Bone marrow (tissue), 2 donors: ENCODE measurements at places on chromosomes 3 and 15.

- DNase-seq: no peak
Observed at GRCh38 chr15:99732124-99732750, 1.0 kb downstream of the LYSMD4 start.

- DNase-seq: no peak
Observed at GRCh38 chr3:12869035-12869621, 27.8 kb upstream of the RPL32 start.

DNA sequence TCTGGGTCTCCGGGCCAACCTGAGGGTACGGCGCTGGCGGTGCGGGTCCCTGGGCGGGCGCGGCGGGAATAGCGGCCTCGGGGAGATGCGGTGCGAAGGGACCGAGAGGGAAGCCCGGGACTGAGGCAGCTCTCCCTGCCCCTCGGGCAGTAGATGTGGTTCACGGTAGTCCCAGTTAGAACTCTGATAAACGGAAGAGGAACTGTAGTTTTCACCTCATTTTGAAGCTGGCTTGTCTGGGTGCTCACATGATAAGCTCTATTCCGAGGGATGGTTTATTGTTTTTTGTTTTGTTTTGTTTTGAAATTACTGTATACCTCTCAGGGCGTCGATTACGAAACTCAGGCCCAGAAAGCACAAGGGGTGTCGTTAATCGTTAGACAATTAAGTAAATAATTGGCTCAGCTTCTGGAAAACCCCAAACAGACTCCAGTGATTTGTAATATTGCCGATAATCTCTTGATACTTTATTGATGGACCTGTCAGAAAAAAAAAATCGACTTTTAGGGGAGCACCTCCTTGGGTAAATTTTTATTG is 413 bp downstream of the NUSAP1 start:
- peak; percentile 50 for DNase-seq

- DNase-seq: no peak
Observed at GRCh38 chr15:61410662-61411061, 181.6 kb upstream of the RORA start.

GRCh38 chr15:93372208-93372864 is 283.3 kb upstream of the RGMA start:
- DNase-seq: no peak

DNA sequence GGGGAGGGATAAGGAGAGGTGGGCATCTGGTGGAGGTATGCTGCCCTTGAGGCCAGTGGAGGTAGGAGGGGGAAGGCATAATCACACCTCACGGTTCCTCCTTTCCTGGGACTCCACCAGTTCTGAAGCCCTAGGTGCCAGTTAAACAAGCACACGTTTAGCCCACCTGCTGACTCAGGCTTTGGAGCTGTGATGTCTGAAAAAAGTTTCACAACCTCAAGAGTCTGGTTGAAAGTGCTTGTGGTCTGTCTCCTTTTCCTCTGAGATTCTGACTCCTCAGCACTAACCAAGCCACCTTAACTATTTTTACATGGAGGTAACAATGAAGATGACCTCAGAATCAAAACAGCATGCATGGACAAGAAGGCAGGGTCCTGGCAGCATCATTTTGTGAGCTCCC is 23.0 kb downstream of the HPS3 start:
- no peak for DNase-seq

GRCh38 chr3:79081335-79081734 is 686.5 kb downstream of the ROBO1 start:
- no peak for DNase-seq

DNA sequence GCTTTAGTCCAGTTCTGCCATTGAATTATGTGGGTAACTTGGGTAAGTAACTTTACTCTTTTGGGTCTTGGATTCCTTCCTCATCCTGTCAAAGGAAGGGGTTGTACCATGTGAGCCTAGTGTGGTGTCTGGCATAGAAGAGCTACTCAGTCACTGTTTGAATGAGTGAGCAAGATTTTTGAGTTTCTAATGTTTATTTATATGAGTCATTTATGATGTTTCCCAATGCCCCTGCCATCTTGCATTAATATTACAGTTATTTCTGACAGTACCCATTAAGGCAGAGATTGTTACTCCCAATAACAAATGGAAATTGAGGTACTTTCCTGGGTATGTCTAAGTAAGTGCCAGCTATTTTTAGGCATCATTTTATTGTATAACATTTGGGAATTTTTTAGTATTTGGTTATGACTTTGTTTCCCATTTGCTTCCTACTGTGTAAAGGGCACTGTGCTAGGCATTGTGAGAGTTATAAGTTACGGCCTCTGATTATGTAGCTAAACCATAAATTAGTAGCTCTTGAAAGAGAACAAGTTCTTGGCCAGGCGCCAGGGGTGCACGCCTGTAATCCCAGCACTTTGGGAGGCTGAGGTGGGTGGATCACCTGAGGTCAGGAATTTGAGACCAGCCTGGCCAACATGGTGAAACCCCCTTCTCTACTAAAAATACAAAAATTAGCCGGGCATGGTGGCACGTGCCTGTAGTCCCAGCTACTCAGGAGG is 23.5 kb downstream of the NR1D2 start:
- DNase-seq: no peak

DNA sequence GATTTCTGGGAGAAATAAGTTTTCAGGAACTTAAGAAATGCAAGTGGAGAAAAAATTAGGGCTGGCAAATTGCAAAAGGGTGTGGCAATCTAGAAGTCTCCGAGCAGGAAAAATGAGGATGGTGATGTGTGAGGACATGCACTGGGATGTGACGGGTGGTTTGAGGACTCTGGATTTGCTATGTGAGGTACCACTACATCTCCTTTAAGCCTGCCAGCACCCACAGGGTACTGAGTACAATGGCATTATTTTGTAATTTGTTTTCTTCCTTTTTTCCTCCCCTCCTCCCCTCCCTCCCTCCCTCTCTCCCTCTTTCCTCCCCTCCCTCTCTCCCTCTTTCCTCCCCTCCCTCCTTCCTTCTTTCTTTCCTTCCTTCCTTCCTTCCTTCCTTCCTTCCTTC is 237.5 kb downstream of the GAP43 start:
- DNase-seq: no peak

- DNase-seq: no peak
Observed at GRCh38 chr3:13673207-13673606, 124.3 kb downstream of the FBLN2 start.

GRCh38 chr15:56992725-56993124 is 74.3 kb downstream of the TCF12 start:
- DNase-seq: peak; percentile 34

GRCh38 chr3:48280881-48281280 is 40.0 kb downstream of the ZNF589 start:
- no peak for DNase-seq

GRCh38 chr3:58874795-58875194 is 175.0 kb downstream of the CFAP20DC start:
- DNase-seq: no peak

- DNase-seq: no peak
Observed at GRCh38 chr3:170499562-170500156, 81.0 kb downstream of the CLDN11 start.

- no peak for DNase-seq
Observed at GRCh38 chr3:69290006-69290405, 95.9 kb downstream of the FRMD4B start.

DNA sequence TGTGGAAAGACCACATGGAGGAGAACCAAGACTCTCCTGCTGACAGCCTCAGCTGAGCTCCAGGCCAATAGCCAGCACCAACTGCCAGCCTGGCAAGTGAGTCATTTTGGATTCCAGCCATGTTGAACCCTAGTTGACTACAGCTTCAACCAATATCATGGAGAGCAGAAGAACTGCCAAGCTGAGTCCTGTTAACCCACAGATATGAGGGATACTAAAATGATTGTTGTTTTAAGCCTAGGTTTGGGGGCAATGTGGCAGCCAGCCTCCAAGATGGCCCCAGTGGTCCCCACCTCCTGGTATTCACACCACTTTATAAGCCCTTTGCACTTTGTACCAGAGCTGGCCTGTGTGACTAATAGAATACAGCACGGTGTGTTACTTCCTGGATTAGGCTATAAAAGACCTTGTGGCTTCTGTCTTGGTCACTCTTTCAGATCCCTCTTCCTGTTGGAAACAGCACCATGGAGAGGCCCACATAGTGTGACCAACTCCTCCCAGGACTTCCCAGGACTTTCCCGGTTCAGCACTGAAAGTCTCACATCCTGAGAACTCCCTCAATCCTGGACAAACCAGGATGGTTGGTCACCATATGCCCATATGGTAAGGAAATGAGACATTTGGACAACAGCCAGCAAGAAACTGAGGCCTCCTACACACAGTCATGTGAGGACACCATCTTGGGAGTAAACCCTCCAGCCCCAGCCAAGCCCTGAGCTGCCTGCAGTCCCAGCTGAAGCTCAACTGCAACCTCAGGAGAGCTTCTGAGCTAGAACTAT is 32.4 kb upstream of the CDV3 start:
- DNase-seq: no peak

GRCh38 chr3:5187920-5188418 is 462 bp downstream of the EDEM1 start:
- no peak for DNase-seq

GRCh38 chr15:74906067-74906449 is 593 bp downstream of the FAM219B start:
- no peak for DNase-seq

- no peak for DNase-seq
Observed at GRCh38 chr3:126654571-126655383, at the start of gene TXNRD3. Gene TXNRD3 (minus strand): TSS chr3:126655124.

GRCh38 chr15:98727115-98728040 is 79.0 kb downstream of the IGF1R start:
- DNase-seq: no peak

DNA sequence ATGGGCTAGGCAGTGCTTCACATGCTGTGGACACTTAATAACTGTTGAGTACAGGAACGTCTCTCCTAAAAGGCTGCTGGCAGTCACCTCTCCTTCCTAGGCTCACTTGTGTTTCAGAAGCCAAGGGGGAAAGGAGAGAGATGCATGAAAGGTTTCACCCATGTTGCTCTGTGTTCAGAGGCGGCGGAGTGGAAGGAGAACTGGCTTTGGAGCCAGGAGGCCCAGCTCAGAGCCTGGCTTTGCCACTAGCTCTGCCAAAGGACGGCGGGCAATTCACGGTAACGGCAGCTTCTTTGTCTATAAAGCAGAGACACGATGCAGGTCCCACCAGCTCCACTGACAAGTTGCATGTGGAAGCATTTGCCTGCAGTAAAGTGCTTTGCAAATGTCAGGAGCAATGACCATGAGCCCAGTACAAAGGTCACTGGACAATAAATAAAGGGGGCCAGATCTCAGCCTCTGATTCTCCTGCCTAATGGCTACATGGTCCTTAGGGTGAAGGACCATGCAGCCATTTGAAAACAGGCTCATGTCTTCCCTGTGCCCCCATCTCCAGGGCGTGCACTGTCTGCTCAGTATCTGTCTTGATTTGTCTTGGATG is 171.7 kb upstream of the TLE3 start:
- no peak for DNase-seq

GRCh38 chr15:86162641-86163040 is 83.0 kb downstream of the AGBL1 start:
- no peak for DNase-seq

DNA sequence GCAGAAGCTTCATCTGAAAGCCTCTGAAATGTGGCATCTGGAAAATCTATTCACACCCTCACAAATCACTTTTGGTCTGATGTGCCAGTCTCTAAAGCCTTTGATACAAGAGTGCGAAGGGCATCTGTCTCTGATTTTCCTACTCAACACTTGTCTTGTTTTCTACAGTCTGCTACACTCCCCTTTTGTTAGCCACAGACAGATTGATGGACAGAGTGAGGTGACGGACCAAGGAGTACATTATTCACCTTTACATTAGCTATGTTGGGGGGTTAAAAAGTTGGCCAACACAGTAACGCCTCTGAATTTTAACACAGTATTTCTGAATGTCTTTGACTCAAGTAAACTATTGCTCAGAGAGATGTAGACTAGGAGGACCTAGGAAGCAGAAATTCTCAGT is 63.1 kb downstream of the TNIK start:
- no peak for DNase-seq

GRCh38 chr15:45647828-45648227 is 13.0 kb downstream of the SQOR start:
- DNase-seq: no peak

DNA sequence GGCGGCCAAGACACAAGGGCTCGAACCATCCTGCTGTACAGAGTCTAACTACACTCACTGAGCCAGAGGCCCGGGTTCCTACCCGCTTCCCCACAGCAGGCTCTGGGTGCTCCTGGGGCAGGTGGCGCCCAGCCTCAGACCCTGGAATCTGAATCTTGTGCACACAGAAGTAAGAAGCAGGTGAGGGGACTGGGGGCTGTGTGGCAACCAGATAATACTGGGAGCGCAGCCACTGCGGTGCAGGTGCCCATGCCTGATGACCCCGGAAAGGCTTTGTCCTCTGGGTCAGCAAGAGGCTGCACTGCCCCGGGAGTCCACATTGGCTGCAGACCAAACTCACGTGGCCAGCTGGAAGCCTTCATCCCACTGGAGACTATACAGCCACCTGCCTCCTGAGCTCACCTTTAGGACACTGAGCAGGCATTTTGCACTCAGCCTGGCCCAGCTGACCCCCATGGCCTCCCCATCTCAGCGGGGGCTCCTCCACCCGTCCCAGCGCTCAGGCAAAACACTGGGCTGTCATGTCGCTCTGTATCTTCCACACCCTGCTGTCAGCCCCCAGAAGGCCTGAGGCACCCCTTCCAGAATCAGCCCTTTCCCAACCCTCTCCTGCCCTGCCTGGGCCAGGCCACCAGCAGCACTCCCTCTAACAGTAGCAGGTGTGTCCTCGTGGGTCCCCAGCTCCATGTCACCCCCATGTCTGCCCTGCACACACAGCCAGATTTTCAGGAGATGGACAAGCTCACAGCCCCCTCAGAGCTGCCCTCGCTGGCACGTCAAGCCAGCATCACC is 101.0 kb upstream of the IQSEC1 start:
- no peak for DNase-seq

GRCh38 chr3:141201122-141201521 is 30.5 kb upstream of the PXYLP1 start:
- DNase-seq: no peak

DNA sequence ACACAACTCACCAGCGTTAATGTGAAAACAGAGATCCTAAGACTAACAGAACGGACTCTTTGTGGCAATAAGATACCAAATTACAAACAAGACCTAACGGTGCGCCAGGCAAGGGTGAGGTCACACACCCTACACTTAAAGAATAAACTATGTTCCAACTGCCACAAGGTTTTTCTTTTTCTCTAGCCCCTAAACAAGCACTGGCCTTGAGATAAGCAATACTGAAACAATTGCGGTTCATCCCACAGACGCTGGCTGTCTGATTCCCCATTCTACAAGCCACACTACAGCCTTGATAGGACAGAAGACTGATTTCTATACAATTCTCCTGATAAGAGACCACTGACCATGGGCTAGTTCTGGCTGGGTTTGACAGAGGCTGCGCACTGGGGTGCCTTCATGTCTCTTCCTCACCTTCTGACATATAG is 20.5 kb upstream of the LIMD1 start:
- no peak for DNase-seq

- no peak for DNase-seq
Observed at GRCh38 chr15:53473435-53473834, 286.0 kb downstream of the WDR72 start.

GRCh38 chr3:59016930-59017616 is 32.8 kb downstream of the CFAP20DC start:
- DNase-seq: no peak

GRCh38 chr15:31727612-31728011 is 302.7 kb upstream of the CHRNA7 start:
- DNase-seq: no peak
